ENCODE measurements at places on chromosomes 2 and 18.
A peak's percentile ranks its signal among the peaks of the same experiment; 100 is the strongest.

GRCh38 chr2:23566241-23567142 is 181.5 kb downstream of the KLHL29 start:
- DNase-seq: no peak

DNA sequence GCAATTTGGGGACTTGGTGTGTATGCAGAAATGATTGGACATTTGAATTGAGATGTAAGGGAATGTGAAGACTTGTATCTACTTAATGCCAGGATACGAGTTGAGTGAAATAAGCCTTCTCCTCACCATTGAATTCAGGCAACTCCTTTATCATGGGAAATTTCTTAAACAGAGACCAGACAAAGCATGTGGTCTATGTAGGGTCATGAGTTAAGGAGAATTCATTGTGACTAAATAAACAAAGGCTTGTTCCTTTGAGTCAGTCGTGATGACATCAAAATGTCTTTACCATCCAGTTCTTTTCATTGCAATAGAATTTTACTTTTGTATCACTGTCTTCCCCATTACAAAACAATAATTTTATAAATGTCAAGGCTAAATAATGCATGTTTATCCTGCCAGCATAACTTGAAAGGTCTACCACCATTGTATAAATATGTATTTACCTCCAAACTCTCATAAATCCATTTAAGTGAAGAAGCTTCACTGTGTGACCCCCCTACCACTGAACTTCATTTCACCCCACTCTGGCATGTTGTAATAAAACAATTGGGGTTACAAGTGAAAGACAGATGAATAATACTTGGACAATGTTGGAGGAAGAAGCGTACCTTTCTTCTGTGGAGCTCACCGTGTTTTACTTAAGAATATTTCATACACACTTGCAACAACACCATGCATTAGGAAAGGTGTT is 149.4 kb downstream of the EPHA4 start:
- no peak for DNase-seq

DNA sequence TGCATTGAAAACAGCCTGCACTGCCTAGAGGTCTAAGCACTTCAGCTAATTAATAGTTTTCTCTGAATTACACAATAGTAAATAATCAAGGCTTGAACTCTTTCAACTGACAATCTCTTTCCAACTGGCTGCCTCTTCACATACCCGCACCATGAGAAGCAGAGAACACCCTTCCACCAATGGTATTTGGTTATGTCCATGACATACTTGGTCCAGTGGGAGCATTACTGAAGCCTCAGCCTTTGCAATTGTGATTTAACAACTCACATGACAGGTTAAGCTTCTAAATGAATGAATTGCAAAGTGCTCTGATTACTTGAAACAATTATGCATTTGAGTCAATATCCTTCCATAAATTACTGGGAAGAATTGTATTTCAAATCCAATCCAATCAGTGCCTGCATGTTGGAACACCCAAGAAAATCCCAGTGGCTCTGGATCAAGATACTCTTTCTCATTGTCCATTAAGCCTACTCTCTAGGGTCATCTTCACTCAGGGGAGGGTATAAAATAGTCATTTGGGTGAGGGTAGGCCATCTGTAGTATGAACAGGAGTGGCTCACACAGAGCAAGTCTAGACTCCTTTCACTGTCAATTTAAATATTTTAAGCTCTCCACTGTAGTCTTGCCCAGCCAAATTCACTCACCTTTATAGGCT is 101.1 kb downstream of the HS1BP3 start:
- DNase-seq: no peak

GRCh38 chr2:211157856-211158463 is 601.6 kb downstream of the CPS1 start:
- DNase-seq: peak; percentile 38

- no peak for DNase-seq
Observed at GRCh38 chr2:109005686-109006204, 16.7 kb upstream of the EDAR start.

DNA sequence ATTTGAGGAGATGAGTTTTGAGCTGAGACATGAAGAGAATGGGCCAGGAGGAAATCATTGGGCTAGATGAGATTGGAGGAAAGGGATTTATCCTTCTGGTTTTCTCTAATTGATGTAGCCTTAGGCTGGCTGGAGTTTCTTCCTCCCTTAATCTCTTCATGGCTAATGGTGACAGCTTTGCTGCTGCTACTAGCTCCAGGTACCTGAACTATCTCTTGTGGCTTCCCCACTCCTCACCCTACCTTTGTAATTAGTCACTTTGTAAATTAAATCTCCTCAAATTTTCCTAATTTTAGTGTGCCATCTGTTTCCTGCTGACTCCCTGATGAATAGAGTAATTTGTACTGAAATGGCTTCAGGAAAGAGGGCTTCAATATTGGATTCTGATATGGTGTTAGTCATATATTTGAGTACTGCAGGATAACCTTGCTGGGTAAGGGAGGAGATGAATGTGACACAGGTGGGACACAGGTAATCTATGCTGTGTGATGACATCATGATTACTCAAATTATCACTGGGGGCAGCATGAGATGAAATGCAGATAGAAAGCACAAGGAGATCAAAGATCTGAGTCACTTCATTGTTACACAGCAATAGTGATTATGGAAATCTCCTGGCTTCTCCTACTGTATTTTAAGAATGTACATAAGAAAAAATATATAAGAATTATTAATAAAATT is 1134.1 kb upstream of the DDX18 start:
- no peak for DNase-seq

GRCh38 chr2:207163053-207163755 is 2.5 kb downstream of the KLF7 start:
- DNase-seq: no peak

- no peak for DNase-seq
Observed at GRCh38 chr2:40358783-40359182, 93.1 kb downstream of the SLC8A1 start.

DNA sequence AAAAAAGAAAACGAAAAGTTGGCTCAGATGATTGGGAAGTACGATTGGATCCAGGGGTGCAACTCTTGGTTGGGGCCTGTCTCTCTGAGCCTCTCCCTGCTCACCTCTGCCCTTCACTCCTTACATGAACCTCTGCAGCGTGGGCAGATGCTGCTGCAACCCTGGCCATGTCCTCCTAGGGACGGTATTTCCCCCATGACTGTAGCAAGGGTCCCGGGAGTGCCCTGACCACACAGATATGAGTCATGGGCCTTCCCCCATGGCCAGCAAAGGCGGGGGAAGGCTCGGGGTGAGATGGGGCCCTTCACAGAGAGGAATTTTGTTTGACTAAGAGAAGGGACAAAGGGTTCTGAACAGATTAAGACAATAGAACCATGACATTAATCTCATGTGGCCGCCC is 129.0 kb downstream of the NCK2 start:
- DNase-seq: peak; percentile 36

- DNase-seq: no peak
Observed at GRCh38 chr18:44853430-44853829, 172.7 kb downstream of the SETBP1 start.

DNA sequence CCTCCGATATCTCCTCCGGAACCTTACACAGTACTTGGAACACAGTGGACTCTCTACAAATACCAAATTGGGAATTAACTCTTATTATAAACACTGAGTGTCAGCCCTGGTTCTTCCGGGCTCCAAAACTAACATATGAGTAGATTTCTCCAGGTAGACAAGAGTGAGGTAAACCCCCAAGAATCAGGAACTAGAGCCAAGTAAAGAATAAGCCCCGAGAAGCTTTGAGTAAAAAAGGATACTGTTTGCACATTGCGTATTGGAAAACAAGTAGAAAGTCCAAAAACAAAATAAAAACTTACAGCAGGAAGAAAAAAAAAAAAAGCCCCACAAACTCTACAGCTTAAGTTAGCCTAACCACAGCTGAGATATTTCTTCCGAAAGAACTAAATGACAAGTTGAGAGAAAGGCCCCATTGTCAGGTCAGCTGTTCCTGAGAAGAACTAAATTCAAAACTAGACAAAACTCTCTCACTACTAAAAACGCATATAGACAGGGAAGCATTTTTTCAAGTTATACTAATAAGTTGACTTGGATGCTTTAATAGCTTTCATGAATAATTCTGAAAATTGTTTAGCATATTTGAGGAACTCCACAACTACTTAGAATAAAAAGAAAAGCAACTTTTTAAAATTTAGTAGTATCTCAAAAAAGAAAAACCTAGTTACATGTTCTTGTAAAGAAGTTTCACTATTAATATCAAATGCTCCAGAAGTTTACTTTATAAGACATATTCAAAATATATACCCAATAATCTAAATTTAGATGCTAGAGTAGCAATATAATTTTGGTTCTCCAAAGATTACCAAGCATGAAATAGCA is 4.3 kb upstream of the HAAO start:
- DNase-seq: no peak

DNA sequence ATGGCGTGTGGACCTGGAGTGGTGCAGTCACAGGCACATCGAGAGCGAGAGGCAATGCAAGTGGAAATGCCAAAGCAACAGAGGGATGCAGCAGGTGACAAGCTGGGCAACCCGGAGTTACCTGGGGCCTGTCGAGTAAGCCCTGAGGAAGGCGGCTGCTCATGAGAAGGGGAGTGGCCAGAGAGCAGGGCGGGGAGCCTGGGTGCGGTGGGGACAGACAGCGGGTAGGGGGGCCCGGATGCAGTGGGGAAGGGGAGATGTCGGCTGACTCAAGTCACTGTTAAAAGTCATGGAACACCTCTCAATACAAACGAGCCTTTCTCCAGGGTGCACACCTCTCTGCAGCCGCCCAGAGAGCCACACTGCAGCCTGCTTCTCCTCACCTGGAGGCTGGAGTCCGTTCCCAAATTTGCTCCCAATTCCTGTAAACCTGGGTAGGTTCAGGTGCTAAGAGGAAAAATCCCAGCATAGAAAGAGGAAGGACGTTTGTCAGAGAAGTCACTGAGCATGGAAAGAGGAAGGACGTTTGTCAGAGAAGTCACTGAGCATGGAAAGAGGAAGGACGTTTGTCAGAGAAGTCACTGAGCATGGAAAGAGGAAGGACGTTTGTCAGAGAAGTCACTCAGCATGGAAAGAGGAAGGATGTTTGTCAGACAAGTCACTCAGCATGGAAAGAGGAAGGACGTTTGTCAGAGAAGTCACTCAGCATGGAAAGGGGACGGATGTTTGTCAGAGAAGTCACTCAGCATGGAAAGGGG is 71.7 kb upstream of the TWIST2 start:
- DNase-seq: no peak

GRCh38 chr18:62690236-62690815 is 25.0 kb upstream of the PHLPP1 start:
- DNase-seq: no peak

- DNase-seq: no peak
Observed at GRCh38 chr18:7467708-7468466, 99.2 kb upstream of the PTPRM start.

DNA sequence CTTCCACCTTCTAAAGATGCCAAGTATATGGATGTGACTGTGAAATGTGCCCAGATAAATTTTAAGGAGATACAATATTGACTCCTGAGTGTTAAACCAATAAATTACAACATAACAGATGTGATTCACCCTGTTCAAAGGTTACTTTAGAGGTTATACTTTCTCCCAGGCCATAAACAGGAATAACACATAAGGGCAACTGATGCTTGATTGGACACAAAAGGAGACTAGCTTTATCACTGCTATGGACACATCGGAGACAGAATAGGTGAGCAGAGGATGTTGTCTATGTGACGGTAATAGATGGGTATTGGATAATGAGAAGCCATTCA is 31.9 kb upstream of the SLC25A52 start:
- DNase-seq: no peak

Data from T-helper 17 cell (primary cell).